ENCODE measurements at places on chromosomes 1 and 21.

DNA sequence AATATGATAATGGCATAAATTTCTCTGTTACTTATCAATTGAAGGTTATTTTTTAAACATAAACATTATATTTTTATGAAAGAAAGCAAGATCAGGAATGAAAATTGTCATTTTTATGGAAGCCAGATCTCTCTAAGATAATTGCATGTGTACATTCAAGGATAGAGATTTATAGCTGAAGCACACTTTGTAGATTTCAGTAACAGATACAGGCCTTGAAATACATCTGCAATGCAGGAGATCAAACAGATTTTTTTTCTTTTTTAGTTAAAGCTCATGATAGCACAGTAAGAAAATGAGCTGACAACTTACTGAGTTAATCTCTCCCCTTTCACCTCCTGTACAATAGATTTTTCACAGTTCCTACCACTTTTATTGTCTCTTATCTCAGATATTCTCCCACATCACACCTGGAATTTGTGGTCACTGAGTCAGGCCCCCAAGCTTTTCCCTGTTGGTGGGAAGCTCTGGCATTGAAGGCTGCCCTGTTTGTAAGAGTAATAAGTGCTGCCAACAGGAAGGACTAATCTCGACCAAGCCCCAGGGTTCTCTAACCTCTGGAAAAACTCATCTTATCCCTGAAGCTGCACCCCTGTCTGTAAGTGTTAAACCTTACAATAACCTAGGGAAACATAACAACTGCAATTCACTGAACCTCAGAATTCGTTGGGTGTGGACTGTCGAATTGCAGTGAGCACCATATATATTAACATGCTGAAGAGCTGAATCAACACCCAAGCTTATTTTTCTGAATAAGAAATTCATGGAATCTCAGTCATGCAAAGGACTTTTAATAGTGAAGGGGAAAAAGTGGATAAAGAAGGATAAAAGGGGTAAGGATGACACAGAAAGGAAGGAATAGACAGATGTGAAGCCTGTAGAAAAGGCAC, 599.0 kb downstream of the LMO4 start:
- no peak for DNase-seq

- no peak for DNase-seq
These were observed 91.4 kb downstream of the OBSCN start for GRCh38 chr1:228299211-228299610.

GRCh38 chr1:4549930-4550329, 104.5 kb upstream of the AJAP1 start:
- DNase-seq = no peak

DNA sequence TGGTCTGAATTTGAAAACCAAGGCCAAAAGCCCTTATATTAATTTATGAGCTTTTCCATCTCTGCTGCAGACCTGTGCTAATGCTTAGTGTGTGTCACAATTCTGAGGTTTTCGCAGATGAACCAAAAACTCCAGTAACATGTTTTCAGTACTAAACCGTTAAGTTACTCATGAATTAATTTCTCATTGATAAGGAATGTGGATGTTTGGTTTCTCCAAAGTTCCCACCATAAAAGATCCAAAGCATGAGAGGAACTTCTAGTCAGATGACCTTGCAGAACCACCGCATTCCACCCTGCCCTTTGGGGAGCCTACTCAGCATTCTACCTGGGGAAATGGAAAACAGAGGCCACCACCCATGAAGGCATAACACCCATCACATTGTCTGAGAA, 7.5 kb upstream of the LEPR start:
- no peak for DNase-seq

GRCh38 chr1:210736713-210737112, 397.2 kb downstream of the KCNH1 start:
- DNase-seq = no peak

GRCh38 chr1:97632776-97633175, 288.1 kb downstream of the DPYD start:
- no peak for DNase-seq

DNA sequence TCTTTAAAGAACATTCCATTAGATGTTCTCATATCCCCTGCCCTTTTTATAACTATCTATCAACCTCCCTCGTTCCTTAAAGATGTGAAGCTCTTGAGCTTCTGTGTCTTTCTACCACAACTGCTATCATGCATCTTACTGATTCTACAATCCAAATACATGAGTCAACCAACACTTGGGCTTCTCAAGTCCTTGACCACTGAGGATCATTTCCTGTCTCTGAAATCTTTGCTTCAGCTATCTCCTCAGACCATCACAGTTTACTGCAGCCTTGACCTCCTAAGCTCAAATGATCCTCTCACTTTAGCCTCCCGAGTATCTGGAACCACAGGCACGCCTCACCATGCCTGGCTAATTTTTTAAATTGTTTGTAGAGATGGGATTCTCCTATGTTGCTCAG, 75.2 kb downstream of the FMO4 start:
- DNase-seq = no peak

- DNase-seq = no peak
These were observed 34.9 kb downstream of the UBIAD1 start for GRCh38 chr1:11307852-11308251.

DNA sequence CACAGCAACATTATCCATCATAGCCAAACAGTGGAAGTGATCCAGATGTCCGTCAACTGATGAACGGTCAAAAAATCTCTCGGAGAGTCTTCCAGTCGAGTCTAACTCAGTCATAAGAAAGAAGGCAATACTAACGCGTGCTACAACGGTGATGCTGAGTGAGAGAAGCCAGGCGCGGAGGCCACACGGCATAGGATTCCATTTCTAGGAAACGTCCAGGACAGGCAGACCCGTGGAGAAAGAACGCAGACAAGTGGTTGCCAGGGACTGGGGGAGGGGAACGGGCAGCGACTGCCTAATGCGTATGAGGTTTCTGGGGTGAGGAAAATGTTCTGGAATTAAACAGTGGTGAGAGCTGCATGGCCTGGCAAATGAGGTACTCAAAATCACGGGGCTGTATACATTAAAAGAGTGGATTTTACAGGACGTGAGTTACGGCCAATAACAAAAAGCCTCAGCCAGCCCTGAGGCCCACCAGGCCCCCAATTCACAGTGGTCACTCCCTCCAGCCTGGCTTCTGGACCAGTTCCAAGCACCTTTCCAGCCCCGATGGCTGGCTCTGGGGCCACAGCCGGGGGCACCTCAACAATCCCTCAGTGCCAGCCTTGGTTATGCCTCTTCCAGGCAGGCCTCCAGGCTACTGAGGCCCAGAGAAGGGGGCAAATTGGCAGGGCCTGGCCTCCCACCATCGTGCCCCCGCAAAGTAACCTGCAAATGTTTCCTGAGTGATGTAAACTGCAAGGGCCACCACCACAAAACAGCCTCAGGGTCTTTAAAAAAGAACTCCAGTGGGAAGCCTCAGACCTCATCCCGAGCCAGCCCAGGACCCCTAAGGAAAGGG, 3.4 kb downstream of the WNT9A start:
- no peak for DNase-seq

DNA sequence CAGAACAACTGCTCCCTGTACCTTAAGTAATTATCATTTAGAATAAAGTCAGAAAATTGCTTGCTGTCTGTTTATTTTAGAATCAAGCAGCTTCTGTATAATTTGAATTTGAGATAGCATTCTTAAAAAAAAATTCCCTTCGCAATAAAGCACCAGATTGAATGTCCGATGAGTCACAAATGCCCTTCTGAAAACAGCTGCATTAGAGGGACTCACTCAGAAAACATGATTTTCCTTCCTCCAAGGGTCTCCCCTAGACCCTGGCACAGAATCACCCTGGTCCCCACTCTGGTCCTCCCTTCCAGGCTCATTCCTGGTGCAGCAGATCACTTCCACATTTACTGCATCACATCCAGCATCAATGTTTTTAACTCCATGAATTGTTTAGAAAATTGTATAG, 471.1 kb upstream of the VAMP3 start:
- DNase-seq = no peak

- no peak for DNase-seq
These were observed 7.7 kb downstream of the PCP4L1 start for GRCh38 chr1:161266202-161266601.

DNA sequence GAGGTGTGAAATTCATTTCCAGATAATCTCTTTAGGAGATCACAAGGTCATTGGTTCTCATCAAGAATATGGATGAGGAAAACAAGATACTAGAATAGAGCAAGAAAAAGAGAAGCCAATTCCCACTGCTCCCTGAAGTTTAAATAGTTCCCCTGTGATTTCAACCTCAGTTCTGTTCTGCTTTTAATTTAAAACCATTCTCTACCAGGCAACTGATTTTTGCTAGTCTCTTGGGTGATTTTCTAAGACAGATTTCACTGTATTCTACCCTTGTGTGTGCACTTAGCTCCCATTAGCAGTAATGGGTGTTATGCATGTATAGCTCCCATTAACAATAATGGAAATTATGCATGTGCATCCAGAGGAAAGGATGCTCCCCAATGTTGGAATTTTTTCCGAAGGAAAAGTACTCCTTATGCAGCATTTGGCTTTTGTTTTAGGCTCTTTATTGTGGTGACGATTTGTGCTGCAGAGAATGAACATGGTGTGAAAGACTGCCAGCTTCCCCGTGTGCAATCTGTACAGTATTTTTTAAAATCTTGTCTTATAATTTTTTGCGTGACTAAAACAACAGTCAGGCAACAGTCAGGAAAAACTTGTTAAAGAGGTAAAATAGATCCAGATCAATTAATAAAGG, 144.0 kb upstream of the ZRANB2 start:
- DNase-seq = no peak

DNA sequence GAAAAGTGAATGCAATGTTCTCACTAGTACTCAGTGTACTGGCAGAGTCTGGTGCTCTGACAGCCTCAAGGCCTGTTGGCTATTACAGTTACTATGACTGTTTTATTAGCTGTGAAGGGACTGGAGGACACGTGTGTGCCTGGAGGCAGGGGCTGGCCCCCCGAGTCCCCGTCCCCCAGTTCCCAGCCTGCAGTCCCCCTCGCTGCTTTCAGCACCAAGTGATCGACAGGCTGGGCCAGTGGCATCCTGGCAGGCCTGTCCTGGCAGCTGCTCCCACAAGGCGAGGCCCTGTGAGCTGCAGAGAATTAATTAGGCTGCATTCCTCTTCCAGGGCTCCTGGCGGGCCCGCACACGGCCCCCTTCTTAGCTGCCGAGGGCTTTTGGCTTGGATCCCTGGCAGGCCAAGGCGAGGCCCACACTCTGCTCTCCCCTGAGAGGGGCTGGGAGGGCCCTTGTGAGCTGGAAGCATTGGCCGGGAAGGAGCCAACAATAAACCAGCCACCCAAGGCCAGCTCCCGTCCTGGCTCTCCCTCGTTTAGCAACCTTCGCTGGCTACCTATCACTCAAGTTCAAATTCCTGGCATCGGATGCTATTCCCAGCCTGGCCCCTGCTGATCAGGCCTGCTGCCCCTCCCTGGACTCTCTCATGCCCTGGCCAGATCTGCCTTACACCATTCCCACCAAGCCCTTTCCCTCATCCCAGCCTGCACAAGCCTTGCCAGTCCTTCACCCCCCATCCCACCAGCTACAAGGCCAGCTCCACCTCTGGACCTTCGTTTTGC, 9.8 kb downstream of the EDN2 start:
- DNase-seq = no peak

- no peak for DNase-seq
These were observed 1.2 kb upstream of the ADORA1 start for GRCh38 chr1:203126151-203126865.

GRCh38 chr1:57520743-57521515, 97.1 kb upstream of the DAB1 start:
- no peak for DNase-seq

GRCh38 chr1:25197235-25197975, 34.9 kb downstream of the SYF2 start:
- DNase-seq = no peak

DNA sequence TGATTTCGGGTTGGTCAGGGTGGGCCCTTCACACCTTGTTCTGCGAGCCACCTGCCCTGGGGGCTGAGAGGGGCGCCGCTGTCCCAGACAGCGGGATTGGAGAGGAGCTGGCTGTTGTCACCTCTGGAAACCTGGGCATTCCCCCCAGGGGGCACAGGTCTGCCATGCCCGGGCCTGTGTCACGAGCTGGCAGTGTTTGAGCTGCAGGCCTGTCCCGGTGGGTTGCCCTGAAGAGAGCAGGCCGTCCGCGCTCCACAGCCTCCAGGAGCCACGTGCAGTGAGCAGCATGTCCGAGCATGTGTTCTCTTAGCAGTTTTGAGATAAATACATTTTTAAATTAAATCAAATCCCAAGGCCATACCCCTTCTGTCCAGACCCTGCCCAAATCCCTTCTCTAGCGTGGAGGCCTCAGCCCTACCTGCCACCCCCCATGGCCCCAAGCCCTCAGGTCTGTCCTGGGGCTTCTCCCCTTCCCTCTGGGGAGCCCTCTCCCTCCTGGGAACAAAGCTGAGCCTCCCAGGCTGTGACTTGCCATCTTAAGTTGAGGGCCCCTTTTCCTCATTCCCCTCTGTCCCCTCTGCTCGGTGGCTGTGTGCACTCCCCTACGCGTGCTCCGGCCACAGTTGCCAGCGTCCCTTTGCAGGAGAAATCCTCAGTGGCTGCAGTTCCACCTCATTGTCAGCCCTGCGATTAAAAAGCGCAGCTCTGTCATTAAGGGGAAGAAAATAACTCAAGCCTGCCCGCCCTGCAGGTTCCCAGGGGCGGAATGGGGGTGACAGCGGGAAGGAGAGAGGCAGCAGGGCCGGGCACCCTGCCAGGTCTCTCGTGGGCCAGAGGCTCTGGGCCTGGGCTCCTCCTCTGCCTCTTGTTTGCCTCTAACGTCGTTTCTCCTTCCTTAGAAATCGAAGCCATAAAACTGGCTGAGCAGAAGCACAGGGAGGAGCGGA, 26.6 kb downstream of the SLX9 start:
- no peak for DNase-seq
